ENCODE measurements at places on chromosomes 16 and 17.
A peak's percentile ranks its signal among the peaks of the same experiment; 100 is the strongest.

GRCh38 chr16:5776876-5777275 is 679.3 kb upstream of the EEF2KMT start:
- DNase-seq: no peak

- no peak for DNase-seq
Observed at GRCh38 chr16:84224554-84224953, 15.3 kb downstream of the KCNG4 start.

DNA sequence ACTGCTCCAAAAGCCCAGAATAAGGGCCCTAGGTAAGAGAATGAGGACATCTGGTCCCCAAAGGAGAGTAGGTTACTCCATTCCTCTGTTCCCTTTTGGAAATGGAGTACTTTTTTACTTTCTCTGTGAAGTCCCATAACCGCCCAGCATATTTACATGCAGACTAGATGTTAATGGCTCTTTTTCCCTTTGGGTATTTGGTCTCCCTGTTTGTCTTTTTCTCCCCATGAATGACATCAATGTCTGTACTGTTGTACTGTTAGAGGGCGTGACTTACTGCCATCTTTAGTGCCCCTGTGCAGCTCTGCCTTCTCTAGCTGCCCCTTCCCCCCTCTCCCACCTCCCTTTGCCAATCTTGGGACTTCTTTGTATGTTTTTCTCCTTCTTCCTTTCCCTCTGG is 19.0 kb downstream of the GPR179 start:
- DNase-seq: no peak

DNA sequence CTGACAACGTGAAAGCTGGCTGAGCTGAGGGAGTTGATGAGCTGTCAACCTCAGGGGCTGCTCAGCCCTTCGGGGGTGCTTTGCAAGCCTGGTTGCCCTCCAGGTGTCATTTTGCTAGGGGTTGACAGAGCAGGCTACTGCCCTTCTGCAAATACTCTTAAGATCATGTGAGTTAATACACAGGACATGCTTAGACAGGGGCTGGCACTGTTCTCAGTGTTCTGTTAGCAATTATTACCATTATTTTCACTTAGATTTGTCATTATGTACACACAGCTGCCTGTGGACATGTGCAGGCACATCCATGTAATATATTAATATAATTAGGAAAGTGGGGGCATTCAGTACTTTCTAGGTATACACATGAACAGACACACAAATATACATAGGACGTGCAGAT is 554.3 kb upstream of the HSBP1 start:
- peak; percentile 90 for DNase-seq

- no peak for DNase-seq
Observed at GRCh38 chr17:69779378-69780214, 295.4 kb upstream of the KCNJ16 start.

DNA sequence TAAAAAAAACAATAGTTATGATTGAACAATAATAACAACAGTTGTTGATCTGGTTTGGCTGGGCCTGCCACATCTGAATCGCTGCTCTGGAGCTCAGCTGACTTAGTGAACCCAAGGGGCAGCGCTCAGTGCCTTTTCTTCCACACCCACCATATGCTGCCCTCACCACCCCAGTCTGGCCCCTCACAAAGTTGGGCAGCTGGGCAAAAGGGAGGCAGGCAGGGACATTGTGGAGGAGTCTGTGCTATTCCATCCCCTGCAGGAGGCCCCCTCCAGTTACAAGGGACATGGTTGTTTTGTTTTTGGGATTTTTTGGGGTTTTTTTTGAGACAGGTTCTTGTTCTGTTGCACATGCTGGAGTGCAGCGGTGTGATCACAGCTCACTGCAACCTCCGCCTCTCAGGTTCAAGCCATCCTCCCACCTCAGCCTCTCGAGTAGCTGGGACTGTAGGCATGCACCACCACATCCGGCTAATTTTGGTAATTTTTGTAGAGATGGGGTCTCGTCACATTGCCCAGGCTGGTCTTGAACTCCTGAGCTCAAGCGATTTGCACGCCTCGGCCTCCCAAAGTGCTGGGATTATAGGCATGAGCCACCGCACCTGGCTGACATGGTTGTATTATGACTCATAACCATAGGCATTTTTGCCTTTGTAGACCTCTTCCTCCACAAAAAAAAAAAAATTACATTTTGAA is 8.6 kb upstream of the PECAM1 start:
- DNase-seq: no peak

- DNase-seq: no peak
Observed at GRCh38 chr17:51128076-51128475, 7.4 kb upstream of the SPAG9 start.

- no peak for DNase-seq
Observed at GRCh38 chr17:42431758-42432161, 8.7 kb upstream of the CAVIN1 start.

GRCh38 chr17:36130346-36130745 is 26.7 kb downstream of the CCL4 start:
- no peak for DNase-seq
